ENCODE measurements at places on chromosomes 5 and 9.

GRCh38 chr5:107674655-107675054 is 3.9 kb upstream of the EFNA5 start:
- no peak for DNase-seq

DNA sequence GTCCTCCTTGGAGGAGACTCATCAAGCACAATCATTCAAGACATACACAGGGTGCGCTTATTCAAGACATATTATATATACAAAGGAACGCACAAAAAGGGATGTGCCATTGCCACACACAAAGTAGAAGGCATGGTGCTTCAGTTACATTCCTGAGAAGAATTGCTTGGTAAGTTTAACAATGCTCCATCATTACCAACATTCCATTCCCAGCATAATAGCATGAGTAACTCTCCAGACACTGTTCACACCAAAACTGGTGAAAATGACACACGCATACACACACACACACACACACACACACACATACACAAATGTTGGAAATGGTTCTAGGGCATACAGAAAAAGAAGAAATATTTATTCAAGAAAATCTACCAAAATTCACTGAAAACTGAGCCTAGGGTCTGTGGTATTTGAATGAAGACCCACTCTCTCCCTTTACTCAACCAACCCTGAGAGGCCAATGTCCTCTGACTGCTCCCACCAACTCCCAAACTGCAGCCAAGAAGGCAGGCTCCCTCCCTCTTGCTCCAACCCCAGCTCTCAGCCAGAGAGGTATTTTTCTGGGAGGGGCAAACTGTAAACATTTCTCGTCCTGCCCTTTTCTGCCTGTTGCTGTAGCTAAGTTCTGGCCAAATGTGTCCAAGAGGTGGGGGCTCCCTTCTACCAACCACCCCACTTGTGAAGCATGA is 19.9 kb downstream of the UGT3A1 start:
- DNase-seq, result no peak

DNA sequence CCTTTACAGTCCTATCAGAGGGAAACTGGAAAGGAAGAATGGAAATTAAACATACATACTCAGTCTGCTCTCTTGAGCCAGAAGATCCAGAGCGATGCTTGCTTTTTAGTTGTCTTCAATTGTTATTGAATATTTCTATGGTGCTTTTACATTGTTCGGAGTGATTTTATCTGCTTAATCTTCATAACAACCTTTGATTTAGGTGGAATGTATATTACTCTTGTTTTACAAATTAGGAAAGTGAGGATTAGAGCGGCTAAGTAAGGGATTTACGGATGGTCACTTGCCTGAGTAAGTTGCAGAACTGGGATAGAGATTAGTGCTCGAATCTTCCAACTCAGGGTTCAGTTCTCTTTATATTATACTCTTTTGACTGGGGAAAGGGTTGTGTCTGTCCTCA is 69.1 kb downstream of the PBX3 start:
- no peak for DNase-seq

DNA sequence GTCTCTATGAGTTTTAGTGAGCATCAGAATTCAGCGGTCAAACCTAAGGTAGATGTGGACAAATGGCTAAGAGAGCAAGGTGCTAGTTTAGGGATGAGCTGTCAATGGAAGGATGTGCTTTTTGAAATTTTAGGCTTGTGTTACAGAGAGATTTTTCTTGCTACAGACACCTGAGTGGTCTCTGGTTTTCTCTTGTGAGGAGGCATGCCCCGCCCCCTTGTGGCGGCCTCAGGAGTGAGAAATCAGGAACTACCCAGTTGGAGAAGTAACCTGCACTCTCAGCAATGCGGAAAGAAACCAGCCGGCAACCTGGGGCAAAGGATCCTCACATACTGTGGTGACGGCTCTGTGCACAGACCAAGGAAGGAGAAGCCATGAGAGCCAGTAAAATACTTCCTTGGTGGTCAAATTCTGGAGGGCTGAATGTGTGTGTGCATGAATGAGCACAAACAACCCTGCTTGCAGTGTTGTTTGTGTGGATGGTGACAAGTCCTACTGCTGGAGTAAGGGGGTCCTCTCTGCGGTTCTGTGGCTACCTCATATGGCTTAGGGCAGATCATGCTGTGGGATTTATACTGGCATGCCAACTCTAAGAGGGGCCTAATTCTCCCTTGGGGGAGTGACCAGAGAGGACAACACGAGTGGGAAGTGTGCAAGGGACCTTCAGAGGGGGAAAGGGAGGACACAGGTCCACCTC is 16.7 kb upstream of the HSD17B4 start:
- DNase-seq, result peak; percentile 71

DNA sequence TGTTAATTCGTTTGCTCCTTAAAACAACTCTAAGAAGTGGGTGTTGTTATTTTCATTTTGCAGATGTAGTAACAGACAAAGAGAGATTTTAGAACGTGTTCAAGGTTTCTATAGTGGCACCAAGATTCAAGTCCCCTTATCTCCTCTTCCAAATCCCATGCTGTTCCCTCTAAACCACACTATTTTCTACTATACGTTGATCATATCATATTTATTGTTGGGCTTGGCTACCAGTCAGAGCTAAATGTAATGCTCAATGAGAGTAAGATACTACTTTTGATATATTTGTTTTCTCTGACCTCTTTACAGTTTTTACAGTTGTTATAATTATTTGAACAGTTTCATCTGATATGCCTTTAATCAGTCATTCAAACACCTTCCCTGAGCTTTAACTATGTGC is 212.9 kb downstream of the EFNA5 start:
- DNase-seq, result no peak

- no peak for DNase-seq
Measured at GRCh38 chr5:73497497-73498056, 665 bp upstream of the BTF3 start.

Measured in CD4-positive, alpha-beta T cell treated with Interleukin-15 for 4 hours (primary cell).